Hypothalamus (tissue), 51 donors: ENCODE measurements at places on chromosomes 2 and 18.

DNA sequence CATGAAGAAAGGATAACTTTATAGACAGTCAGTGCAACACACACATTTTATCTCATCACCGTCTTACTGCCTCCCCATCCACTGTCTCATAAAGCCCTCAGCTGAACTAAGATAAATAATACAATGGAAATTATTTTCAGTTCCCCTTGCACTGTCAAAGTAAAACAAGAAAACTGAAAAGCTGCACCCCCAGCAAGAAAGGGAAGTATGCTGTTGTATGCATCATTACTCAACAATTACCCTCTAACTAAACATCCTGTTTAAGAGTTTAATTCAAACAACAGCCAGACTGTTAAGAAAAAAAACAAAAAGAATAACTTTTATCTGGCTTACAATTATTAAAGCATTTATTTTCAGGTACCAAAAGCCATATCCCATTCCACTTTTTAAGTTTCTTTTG lies 25.0 kb downstream of the MPPE1 start:
- DNase-seq: no peak

DNA sequence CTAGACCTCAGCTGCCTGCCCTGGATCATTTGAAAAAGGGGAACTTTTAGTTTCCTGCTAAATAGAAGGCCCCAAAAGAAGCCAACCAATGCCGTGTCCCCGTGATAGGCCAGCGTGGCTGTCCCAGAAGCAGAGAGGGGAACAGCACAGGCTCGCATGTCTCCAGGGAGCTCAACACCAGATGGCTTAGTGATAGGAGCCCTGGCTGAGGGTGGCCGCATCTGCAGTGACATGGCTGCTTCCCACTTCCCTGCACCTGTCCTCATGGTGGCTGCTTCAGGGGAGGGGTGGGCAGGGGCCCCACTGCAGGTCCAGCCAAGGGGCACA lies 79.6 kb downstream of the MBP start:
- no peak for DNase-seq

GRCh38 chr2:29351248-29351647 lies 236.0 kb downstream of the CLIP4 start:
- no peak for DNase-seq

- no peak for DNase-seq
Observed at GRCh38 chr18:45863469-45863868, 38.0 kb downstream of the SIGLEC15 start.

DNA sequence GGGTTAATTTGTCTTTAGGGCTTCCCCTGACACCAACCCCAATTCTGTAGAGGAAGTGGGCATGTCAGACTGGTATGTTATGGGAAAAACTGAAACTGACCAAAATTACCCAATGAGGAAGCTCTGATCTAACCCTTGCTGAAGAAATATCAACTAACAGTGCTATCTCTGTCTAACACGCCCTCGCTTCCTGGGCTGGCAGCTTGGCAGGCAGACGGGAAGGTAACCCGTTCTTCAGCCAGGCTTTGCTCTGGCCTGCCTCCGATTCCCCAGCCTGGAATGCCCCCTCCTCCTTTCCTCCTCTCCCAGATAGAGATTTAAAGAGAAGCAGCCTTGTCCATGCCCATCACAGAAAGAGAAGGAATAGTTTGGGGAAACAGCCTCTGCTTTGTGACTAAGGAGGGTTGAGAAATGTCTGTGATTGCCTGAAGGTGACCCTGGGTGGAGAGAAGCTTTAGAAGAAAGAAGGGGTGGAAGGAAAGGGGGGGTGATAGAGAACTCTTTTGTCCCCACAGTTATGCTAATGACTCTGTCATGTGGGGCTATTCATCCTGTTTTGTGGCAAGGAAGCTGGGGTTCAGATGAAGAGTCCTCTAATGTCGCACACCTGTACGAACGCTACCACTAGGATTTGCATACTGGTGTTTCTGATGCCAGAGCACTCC lies 15.4 kb downstream of the HK2 start:
- DNase-seq: no peak

DNA sequence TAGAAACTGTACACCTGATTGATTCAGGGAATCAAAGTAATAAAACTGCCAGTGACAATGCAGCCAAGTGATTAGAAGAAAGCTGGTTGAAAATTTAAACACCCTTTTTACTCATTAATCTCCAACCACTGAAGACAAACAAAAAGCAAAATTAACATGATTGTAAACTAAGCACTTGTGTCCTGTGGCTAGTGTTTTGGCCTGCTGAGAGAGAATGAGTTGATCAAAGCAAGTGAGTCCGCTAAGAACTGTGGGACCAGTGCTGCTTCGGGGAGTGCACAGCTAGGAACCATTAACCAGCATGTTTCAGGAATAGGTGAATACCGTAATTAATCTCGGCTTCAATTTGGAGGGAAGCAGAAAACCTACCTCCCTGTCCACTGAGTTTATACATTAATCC lies 13.6 kb upstream of the PAPOLG start:
- no peak for DNase-seq

DNA sequence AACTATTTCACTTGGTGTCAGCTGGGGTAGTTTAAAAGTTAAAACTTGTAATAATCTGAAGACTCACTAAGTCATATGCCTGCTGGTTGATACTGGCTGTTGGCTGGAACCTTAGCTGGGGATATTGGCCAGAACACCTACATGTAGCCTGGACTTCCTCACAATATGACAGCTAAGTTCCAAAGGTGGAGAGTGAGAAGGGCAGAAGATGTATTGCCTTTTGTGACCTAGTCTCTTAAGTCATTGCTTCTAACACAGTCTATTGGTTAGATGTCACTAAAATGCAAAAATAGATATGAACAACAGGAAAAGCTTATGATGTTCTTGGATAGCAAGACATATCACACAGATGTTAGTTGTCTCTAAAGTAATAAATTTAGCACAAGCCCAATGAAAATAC lies 113.2 kb upstream of the CHAC2 start:
- DNase-seq: no peak

DNA sequence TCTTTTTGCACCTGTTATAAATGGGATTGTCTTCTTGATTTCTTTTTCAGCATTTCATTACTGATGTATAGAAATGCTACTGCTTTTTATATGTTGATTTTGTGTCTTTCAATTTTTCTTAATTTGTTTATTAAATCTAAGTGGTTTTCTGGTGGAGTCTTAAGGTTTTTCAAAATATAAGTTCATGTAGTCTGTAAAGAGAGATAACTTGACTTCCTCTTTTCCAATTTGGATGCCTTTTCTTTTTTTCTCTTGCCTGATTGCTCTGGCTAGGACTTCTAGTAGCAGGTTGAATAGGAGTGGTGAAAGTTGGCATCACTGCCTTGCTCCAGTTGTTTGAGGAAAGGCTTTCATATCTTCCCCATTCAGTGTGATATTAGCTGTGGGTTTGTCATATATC lies 28.6 kb upstream of the GALNT5 start:
- no peak for DNase-seq

DNA sequence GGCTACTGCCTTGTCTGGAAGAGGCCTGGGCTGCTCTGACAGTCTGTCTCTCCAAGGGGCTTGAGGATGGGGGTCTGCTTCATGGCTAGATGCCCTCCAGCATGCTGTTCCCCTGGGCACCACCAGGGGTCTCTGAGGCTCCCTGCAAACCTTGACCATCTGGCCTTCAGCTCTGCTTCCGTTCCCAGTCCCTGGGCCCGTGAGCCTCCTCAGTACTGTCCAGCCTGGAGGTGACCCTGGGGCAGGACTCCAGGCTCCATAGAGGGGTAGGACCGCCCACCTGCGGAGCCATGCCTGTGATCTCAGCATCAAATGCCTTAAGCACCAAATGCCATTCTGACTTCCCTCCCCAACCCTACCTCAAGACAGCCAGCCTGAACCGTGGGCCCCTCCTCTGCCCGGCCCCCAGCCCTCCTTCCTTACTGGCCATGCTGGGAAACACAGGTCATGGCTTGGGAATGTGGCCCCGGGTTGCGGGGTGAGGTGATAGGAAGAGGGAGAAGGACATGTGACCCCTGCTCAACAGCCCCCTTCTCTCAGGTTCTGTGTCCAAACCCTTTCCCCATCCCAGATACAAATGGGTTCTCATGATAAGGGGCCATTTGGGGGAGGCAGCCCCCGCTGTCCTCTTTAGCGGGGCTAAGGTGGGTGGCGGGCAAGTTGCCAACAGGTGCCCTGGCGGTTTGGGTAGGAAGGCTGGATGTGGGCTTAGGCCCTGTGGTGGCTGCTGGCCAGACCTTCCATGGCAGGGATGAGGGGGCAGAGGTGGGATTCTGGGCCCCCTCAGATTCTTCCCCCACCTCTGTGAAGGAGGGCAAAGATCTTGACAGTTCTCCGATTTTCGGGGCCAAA lies 25.0 kb downstream of the SPEG start:
- DNase-seq: no peak

- no peak for DNase-seq
Observed at GRCh38 chr18:43236921-43237320, 40.4 kb downstream of the SYT4 start.

DNA sequence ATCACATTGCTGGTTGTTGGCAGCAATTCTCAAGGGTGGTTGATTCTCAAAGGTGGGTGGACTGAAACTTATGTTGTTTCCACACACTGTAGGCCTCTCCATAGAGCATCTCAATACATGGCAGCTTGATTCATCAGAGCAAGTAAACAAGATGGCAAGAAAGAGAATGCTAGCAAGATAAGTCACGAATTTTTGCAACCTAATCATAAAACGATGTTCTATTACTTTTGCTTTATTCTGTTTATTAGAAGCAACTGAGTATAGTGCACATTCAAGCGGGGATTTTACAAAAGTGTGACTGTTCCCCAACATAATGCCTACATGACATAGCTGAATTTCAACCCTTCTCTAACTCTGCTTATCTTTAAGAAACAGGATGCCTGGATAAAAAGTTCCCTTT lies 136.2 kb downstream of the CCDC178 start:
- no peak for DNase-seq

DNA sequence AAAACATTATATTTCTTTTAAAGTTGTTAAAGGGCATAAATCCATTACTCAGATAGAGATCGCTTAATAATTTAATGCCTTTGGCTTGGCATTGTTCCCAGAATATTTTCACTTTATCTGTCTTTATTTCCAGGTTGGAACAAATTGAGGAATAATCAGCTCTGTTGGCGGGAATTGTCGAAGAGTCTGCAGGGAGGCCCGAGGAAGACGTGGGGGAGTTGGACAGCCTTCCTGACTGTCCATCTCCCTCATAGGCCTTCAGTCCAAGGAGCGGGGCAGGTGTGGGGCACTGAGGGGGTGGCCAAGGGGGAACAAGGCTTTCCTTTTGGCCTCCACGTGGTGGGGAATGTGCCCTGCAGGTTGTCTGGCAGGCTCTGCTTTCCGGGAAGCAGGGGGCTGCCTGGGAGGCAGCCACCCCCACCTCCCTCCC lies 179.6 kb downstream of the ZBTB7C start:
- no peak for DNase-seq

GRCh38 chr2:188430705-188431104 lies 139.0 kb downstream of the GULP1 start:
- DNase-seq: no peak

GRCh38 chr18:3193331-3193730 lies 26.4 kb downstream of the MYOM1 start:
- DNase-seq: no peak

DNA sequence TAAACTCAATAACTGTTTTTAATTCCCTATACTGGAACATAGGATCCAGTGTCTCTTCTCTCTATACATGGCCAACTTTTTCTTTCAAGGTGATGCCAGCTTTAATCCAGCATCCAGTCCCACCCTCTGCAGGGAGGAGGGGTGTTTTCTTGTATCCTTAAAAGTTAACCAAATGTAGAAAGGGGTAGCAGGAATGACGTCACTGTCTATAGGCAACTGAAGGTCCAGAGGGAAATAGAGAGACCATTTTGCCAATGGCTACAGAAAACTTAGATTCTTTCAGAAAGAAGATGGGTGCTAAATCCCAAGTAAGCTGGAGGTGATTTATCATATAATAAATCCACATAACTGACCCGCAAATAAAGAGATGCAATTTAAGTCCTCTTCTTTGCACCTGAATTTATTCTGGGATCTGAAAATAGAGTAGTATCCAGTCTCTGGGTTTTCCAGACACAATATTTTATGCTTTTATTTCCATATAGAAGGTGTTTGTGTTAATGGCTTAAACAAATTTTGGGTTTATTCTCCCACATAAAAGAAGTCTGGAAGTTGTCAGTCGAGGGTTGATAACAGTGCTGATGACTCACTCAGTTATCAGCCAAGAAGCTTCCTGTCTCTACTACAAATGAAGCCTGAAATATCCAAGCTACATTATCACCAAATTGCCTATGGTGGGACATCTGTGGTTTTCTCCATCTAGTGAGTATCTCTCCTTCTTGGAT lies 5.7 kb upstream of the DNER start:
- DNase-seq: no peak

GRCh38 chr2:230356084-230356483 lies 29.1 kb downstream of the SP140L start:
- DNase-seq: no peak

DNA sequence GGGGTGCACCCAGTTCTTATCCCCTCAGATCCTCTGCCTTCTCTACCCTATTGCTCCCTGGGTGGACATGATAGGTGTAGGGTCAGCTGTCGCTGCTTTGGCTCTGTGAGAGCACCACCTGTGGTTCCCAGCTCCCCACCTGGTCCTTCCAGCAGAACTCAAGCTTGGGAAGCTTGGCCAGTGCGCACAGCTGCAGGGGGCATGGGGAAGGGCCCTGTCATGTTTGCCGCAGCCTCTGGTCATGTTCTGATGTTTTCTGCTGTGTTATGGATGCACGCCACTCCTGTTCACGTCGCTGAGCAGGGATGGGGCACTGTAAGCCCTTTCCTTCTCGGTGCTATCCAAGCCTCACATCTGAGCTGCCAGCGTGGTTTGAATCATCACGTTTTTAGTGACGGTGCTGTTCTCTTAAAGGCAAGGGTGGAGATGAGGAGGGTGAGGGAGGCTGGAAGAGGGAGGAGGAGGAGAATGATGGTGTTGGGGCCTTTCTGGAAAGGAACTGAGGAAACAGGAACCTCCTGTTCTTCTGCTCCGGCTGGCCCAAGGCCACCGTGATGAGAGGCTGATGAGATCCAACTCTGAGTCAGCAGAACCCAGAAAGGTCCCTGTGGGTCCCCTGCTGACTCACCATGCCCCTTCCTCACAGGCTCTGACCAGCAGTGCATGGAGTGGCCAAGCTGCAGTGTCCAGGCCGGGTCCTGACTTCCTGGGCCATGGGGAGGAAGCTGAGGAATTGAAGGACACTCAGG lies 78.0 kb downstream of the LIPG start:
- no peak for DNase-seq

DNA sequence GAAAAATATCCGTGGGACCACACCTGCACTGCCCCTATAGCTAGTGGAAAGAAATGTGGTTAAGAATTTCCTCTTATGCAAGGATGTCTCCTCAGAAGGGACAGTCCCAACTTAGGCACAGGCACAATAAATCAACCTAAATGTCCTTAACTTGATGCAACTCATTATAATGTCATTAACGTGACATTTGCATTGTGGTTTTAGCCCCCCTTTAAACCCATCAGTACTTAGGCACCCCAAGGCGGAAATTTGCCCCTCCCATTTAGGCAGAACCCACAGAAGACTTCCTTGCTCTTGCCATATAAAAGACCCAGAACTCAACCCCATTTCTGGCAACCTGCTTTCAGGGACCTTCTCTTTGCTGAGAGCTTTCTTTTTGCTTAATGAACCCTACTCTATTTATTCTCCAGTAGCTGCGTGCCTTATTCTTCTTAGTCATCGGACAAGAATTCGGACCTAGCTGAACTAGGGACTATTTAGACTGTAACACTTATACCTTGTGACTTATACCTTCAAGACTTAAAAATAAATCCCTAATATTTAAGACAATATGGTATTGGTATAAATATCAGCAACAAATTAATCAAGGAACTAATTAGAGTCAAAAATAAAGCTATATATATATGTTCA lies 1281.6 kb upstream of the TMEFF2 start:
- no peak for DNase-seq
